ENCODE measurements at places on chromosomes 2 and 18. TPM values are rescaled to one million over a fixed set of nuclear protein-coding genes. Genes with fewer than 3 reads are reported as not detected.

- no peak overlapping the region for H3K4me3 ChIP-seq
- H3K36me3 ChIP-seq = no peaks in the 10 kb centered on the region
- H3K27me3 ChIP-seq = no peaks in the 10 kb centered on the region
- DNase-seq = no peak
- H3K27ac ChIP-seq = no peak overlapping the region
Measured at GRCh38 chr18:33841221-33841967, 263.4 kb downstream of the ASXL3 start.

GRCh38 chr2:75558786-75559679 is 1.7 kb downstream of the EVA1A start:
- H3K4me3 ChIP-seq = no peak overlapping the region
- H3K27ac ChIP-seq = no peak overlapping the region
- H3K27me3 ChIP-seq = no peaks in the 10 kb centered on the region
- no peaks in the 10 kb centered on the region for H3K4me1 ChIP-seq
- no peaks in the 10 kb centered on the region for H3K36me3 ChIP-seq

- no peaks in the 10 kb centered on the region for H3K4me1 ChIP-seq
- no peak overlapping the region for H3K27ac ChIP-seq
- no peaks in the 10 kb centered on the region for H3K27me3 ChIP-seq
- H3K4me3 ChIP-seq = no peak overlapping the region
- H3K36me3 ChIP-seq = no peaks in the 10 kb centered on the region
Measured at GRCh38 chr18:78621141-78621755, 358.4 kb upstream of the SALL3 start.

ARHGAP15 gene
- total RNA-seq = 4.3 TPM

CFAP53 gene
- total RNA-seq = 0.59 TPM

TANK gene
- 51.0 TPM for total RNA-seq

RFX8 gene
- total RNA-seq = 0.97 TPM

Measured in prostate gland (tissue), 2 donors.